ENCODE measurements at places on chromosomes 6 and 20. TPM values are rescaled to one million over a fixed set of nuclear protein-coding genes. Genes with fewer than 3 reads are reported as not detected.

The LPA gene
- total RNA-seq: not detected

The DDR1 gene
- 13.7 TPM for total RNA-seq

The AIF1 gene
- total RNA-seq: 71.8 TPM

The PKIB gene
- 0.52 TPM for total RNA-seq

The ULBP1 gene
- total RNA-seq: 0.41 TPM

The PIM1 gene
- total RNA-seq: 151 TPM

The AURKA gene
- total RNA-seq: 64.8 TPM

The MCCD1 gene
- total RNA-seq: not detected

The SUPT3H gene
- 14.8 TPM for total RNA-seq

The LY6G6D gene
- not detected for total RNA-seq

DNA sequence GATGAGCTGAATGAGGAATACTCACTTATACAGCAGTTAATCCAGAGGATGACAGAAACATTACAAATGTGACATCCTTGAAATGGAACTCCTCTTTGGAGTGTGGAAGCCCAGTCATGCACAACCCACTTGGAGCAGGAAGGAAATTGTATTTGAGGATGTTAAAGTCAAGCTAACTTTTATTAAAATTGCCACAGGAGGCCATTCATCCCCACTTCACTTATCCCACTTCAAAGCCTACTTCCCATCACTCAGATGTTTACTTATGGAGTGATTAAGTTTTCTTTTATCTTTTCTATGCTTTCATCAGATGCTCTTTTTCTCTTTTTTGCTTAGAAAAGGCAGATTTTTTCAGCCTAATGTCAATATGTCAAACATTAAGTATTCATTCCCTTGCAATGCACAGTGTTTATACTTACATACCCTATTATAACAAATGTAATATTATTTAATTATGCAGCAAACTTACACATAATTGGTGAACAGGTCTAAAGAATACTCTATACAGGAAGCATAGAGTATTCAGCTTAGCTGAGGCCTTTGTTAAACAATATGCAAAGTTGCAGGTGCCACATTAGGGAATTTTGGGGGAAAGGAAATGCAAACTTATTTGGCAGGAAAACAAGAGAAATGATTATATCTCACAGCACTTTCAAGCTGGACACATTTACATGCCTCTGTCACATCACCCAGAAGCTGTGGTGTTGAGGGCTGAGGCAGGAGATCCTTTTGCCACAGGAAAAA, 148.9 kb downstream of the KHDC1L start:
- DNase-seq: no peak

- no peak for DNase-seq
Measured at GRCh38 chr6:78605909-78606446, 261.4 kb upstream of the IRAK1BP1 start.

GRCh38 chr20:45032781-45033180, 66.5 kb downstream of the STK4 start:
- DNase-seq: no peak

- DNase-seq: no peak
Measured at GRCh38 chr20:25439328-25439727, 31.9 kb downstream of the GINS1 start.

DNA sequence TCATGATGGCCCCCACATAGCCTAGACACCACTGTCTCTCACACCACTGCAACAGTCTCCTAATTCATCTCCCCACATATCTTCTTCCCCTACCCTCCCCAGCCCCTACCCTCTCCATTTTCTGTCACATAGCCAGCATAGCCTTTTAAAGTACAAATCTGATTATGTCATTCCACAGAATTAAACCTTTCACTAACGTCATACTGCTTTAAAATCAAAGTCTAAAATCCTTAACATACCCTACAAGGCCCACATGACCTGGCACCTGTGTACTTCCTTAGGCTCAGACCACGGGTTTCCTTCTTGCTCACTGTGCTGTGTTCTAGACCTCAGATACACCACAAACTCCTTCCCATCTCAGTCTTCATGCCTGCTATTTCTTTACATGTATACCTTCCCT, 5.9 kb downstream of the OSTM1 start:
- no peak for DNase-seq

- DNase-seq: no peak
Measured at GRCh38 chr6:36280983-36281382, 11.1 kb downstream of the PNPLA1 start.

- no peak for DNase-seq
Measured at GRCh38 chr6:129264480-129265045, 381.6 kb downstream of the LAMA2 start.

DNA sequence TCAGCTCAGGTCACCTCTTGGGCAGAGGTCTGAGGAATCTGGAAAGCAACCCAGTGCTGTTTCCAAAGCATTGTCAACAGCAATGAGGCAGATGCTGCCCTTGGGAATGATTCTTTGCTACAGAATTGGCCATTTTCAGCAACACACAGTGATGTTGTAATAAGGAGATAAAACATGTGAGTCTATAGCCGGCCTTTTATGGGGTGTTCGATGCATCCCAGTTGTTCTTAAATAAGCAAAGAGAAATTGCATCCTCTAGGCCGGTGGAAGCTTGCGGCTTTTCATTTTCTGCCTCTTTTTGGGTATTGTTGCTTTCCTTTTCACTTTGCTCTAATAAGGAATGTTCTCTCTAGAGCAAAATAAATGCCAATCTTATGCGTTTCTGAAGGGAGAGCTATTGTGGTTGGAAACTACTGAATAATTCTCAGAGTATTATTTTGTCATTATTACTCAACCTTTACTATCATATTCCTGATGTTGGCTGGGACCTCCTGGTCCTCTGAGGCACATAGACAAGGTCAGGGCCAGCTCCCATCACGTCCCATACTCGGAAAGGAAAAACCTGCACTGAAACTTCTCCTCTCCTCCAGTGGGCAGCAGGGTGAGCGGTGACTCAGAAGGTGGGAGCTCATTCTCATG, 214.2 kb downstream of the CDH26 start:
- DNase-seq: no peak

DNA sequence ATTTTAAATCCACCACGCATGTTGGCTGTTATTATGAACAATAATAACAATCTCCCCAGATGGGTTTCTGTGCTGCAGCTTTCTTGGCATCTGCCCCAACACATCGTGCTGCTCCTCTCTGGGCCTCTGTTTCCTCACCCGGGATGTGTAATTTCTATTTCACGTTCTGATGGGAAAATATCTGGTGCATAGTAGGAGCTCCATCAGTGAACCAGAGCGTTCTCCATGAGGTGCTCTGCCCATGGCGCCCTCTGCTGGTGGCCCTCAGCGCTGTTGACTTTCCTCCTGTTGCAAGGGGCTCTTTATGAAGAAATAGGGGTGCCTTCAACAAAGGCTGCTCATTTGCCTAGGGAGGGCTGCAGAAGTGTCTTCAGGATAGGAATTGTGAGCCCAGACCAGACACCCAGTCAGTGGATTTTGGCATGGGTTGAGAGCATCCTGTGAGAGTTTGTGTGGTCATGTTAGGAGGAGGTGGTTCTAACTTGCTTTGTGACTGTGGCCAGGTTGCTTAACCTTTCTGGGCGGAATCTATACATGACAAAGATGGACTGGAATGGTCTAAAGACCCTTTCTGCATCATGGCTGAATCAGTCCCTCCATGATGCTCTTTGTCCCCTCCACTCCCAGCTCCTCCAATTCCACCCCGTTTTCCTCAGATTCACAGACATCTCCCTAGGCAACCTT, 8.1 kb downstream of the SCRT2 start:
- peak; percentile 42 for DNase-seq

DNA sequence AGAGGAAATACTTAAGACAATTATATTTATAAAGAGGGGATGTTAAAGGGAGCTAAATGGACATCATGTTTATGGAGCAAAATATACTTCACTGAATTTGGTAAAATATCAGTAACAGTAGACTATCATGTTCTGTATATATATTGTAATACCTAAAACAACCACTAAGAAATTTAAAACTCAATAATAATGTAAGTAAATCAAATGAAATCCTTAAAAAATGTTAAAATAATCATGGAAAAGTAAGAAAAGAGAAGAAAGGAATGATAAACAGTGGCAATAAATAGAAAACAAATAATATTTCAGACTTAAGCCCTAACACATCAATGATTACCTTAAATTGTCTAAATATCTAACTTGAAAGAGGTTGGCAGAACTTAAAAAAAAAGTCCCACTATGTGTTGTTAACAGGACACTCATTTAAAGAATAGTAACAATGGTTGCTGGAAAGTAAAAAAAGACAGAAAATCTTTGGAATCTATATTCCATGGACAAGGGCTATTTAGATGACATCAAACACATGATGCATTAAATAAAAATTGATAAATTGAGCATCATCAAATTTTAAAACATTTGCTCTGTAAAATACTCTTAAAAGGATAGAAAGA, 842.2 kb upstream of the MAP3K7 start:
- no peak for DNase-seq

GRCh38 chr20:62802026-62802712, 2.5 kb upstream of the OGFR start:
- no peak for DNase-seq

- DNase-seq: no peak
Measured at GRCh38 chr20:45867819-45868176, 10.4 kb downstream of the ZSWIM3 start.

GRCh38 chr20:58511364-58511763, 3.8 kb downstream of the APCDD1L start:
- no peak for DNase-seq

GRCh38 chr20:49347156-49347555, 69.3 kb upstream of the ZNFX1 start:
- no peak for DNase-seq

- DNase-seq: no peak
Measured at GRCh38 chr20:56736285-56736857, 107.3 kb downstream of the TFAP2C start.

- DNase-seq: peak; percentile 53
Measured at GRCh38 chr6:27176523-27177484, 70.7 kb upstream of the PRSS16 start.

DNA sequence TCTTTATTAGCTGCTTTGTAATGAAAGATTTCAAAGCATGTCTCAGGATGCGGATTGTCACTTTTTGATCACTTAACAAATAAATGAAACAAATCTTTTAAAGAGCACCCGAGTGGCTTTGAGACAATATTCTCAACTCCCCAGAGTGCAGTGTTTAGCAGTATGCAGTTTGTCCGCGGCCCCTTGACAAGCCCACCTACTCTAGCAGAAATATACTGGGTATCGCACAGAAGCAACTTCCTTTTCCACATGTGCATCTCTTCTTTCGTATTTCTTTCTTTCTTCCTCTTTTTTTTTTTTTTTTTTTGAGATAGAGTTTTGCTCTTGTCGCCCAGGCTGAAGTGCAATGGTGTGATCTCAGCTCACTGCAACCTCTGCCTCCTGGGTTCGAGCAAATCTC, 84.5 kb upstream of the FAM184A start:
- DNase-seq: no peak

DNA sequence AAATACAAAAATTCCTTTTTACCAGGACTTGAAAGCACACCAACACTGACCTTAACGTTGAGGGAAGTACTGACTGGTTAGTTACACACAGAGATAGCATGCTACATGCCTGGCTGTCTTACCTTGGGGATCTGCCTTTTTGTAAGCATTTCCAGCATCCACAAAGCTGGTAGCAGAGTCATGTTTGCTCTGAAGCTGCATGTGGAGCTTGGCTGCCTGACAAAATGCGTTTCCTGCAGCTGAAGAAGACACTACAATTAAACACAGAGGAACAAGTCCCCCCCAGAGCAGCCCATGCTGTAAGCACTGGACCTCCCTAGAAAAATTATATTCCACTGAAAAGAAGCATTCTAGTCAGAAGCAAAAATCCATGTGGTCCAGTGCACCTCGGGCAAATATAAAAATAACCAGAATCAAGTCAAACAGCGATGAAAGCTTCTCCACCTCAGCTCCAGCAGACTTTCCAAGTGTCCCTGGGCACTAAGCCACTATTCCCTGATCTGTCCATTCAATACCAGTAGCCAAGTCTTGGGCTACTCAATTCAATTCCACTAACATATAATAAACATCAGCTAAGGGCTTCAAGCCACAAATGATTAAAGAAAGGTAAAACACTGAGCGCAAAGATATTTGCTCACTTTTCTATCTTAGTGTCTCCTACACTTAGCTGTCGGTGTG, 24.2 kb downstream of the NAPB start:
- no peak for DNase-seq

DNA sequence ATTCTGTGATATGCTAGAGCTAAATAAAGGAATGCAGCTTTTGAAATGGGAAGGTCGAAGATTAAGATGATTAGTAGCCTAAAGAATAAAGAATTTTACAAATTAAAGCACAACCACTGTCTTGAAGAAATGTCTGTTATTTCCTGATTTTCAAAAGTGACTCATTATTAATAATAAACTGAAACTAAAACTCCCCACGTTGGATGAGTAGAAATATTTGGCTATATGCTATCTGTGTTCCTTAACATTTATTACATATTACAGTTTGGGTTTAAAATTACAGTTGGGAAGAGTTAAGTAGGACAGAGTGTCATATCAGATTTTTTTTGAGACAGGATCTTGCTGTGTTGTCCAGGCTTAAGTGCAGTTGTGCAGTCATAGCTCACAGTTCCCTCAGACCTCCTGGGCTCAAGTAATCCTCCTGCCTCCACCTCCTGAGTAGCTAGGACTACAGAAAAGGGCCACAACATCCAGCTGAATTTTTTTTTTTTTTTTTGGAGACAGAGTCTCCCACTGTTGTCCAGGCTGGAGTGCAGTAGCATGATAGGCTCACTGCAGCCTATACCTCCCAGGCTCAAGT, 47.1 kb downstream of the AKIRIN2 start:
- no peak for DNase-seq

DNA sequence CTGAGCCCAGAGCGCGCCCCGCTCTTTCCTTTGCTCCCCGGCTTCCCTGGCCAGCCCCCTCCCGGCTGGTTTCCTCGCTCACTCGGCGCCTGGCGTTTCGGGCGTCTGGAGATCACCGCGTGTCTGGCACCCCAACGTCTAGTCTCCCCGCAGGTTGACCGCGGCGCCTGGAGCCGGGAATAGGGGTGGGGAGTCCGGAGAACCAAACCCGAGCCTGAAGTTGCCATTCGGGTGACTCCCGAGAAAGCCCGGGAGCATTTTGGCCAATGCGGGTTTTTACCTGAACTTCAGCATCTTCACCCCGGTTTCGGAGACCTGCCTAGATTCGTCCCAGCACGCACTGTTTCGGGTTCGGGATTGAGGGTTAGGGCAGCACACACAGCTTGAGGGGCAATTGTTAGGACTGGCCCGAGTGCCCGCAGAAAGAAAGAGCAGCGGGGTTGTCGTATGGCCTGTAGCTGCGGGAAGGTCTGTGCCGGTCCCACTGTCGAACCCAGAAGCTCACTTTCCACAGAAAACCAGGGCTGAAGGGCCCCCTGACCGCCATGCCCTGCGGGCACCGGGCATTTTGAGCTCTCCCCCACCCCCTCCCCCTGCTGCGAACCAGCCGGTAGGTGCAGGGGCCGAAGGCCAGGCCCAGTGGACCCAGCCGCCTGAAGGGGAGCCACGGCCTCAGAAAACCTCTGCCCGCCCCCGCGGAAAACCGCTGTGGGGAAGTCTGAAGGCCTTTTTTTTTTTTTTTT, 2.1 kb downstream of the FOXP4 start:
- DNase-seq: no peak

DNA sequence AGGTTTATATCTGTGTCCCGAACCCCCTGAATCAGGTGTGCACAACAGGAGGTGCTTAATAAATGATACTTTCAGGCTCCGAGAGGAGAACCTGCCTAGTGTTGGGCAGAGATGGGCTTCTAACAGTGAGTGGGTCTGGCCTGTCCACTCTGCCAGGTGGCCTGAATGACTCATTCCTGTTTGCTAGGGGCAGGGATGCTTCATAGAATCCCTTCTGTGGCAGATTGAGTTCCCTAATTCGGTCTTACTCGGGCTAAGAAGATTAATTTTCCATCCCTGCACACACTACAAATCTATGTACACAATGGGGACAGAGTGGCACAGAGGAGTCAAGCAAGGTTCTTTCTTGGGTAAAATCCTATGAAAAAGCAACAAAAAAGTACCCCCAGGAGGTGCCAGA, 19.8 kb downstream of the SDC4 start:
- no peak for DNase-seq
